B cell (primary cell): ENCODE measurements at places on chromosomes 12 and 14. TPM values are rescaled to one million over a fixed set of nuclear protein-coding genes. Genes with fewer than 3 reads are reported as not detected.
A peak's percentile ranks its signal among the peaks of the same experiment; 100 is the strongest.

- H3K4me1 ChIP-seq, result peaks cover 11% of the 10 kb centered on the region
- no peak overlapping the region for H3K4me3 ChIP-seq
- no peak for DNase-seq
- peaks cover 28% of the 10 kb centered on the region for H3K27me3 ChIP-seq
- no peaks in the 10 kb centered on the region for H3K36me3 ChIP-seq
Observed at GRCh38 chr12:132327336-132328171, 1.8 kb downstream of the GALNT9 start.

- H3K4me3 ChIP-seq, result no peak overlapping the region
- peaks cover 8% of the 10 kb centered on the region for H3K27me3 ChIP-seq
- DNase-seq, result no peak
- no peak overlapping the region for H3K27ac ChIP-seq
- H3K4me1 ChIP-seq, result no peaks in the 10 kb centered on the region
Observed at GRCh38 chr12:131702573-131702877, 8.4 kb upstream of the SFSWAP start.

DNA sequence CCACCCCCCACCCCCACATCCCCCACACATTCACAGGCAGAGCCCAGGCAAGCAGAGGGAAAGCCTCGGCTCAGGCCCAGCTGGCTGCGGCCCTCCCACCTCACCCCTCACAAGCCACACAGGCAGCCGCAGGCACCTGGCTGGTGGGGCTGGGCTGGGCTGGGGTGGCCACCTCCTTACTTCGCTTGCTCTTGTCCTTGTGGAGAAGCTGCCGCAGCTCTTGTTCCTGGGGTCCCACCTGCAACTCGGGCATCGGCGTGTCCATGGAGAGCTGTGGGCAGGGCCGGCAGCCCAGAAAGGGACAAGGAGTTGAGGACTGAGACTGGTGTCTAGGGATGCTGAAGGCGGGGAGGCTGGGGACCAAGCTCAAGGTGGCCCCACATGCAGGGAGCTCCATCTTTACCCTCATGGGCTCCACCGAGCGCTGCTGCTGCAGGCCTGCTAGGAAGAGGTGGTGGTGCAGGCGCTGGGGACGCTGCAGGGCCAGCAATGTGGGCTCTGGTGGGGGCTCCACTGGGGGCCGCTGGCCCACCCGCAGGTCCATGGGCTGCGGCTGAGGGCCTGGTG lies 21.2 kb downstream of the HDAC7 start:
- no peak overlapping the region for H3K27ac ChIP-seq
- DNase-seq, result no peak
- H3K4me1 ChIP-seq, result peaks cover 36% of the 10 kb centered on the region
- no peaks in the 10 kb centered on the region for H3K36me3 ChIP-seq
- H3K4me3 ChIP-seq, result no peak overlapping the region

DNA sequence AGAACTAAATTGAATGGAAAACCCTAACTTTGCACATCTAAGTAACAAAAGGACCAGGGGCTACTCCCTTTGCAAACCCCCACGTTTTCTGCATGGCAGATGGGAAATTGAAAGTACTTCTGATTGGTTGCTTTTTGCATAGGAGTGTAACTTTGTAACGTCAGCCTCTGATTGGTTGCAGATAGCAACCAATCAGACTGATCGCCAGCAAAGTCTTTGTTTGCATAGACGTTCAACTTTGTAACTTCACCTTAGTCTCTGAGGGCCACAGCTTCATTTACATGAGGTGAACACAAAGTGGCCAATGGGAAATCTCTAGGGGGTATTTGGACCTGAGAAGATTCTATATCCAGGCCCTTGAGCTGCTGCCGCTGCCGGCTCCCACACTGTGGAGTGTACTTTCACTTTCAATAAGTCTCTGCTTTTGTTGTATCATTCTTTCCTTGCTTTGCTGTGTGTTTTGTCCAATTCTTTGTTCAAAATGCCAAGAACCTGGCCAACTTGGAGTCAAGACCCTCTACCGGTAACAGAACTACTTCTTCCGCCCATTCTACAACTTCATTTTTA lies 102.5 kb upstream of the PRICKLE1 start:
- DNase-seq, result no peak
- no peak overlapping the region for H3K4me3 ChIP-seq
- H3K36me3 ChIP-seq, result no peaks in the 10 kb centered on the region
- H3K27ac ChIP-seq, result no peak overlapping the region

DNA sequence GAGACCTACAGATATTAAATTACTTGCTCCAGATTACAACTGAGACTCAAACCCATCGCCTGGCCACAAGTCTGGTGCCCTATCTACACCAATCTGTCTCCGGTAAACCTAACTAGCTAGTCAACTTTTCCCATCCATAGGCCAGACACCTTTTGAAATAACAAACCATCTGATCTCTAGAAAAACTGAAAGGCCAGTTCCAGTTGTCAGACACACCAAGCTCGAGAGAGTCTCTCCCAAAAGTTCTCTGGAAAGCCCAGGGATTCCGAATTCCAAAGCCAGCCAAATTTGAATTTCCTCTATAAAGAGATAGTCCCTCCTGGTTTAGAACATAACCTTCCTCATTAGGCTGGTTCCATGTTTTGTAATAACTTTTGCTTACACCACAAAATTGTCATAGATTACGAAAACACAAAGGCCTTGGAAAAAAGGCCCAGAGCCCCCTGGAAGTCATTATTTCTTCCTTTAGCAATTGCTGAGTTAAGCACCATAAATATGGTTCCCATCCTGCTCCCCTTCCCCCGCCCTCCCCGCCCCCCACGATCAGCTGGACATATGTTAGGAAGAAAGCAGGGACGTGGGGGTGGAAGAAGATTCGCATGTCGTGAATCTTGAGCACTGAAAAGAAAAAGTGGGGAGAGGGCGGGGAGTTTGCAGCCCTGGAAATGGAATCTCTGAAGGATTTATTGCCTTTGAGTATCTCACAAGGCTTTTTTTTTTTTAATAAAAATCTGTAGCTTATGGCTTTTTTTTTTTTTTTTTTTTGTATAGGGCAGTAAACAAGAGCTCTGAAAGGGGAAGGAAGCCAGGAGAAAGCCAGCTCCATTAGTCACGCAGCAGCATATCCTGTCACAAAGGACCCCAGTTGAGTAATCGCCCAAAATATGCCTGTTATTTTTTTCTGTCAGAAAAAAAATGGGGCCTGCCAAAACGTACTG lies 110.4 kb downstream of the ZFP36L1 start:
- H3K27ac ChIP-seq, result peak overlapping the region; percentile 98
- DNase-seq, result peak; percentile 86

DNA sequence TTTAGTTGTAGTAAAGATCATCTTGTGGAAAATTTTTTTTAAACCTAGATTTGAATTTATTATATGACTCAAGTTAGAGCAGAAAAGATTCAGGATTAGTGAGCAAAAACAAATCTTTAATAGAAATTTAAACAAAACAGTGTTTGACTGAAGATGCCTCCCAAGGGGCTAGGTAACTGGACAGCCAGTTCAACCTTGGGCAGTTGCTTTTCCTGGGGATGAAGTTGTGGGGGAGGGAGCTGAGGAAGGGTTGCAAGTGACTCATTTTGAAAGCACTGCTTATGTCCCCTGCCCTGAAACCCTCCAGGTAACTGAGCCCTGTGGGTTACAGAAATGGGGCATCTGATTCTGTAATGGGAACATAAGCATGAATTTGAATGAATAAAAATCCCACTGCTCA lies 13.1 kb downstream of the CFAP54 start:
- no peaks in the 10 kb centered on the region for H3K27me3 ChIP-seq
- no peaks in the 10 kb centered on the region for H3K36me3 ChIP-seq
- no peak overlapping the region for H3K4me3 ChIP-seq
- DNase-seq, result no peak
- no peak overlapping the region for H3K27ac ChIP-seq

DNA sequence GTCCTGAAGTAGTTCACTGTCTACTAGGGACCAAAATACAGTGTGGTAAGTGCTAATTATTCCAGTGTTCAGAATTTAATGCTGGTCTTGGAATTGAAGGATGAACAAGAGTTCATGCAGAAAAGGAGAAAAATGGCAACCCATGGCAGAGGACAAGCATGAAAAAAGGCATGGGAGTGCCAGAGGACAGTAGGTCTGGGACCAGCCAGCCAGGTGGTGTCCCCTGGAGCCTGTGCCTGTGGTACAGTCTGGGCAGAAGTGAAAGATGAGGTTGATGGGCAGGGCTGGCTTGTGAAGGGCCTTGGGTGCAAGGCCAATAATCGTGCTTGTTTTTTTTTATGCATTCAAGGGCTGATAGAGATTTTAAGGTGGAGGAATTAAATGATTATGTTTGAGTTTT lies 21.0 kb downstream of the C12orf75 start:
- no peaks in the 10 kb centered on the region for H3K36me3 ChIP-seq
- H3K4me1 ChIP-seq, result peaks cover 15% of the 10 kb centered on the region
- H3K27ac ChIP-seq, result no peak overlapping the region

- no peak overlapping the region for H3K27ac ChIP-seq
- DNase-seq, result no peak
- H3K4me1 ChIP-seq, result peaks cover 17% of the 10 kb centered on the region
- H3K4me3 ChIP-seq, result no peak overlapping the region
- H3K36me3 ChIP-seq, result no peaks in the 10 kb centered on the region
Observed at GRCh38 chr12:96057986-96058553, 22.7 kb upstream of the LTA4H start.

DNA sequence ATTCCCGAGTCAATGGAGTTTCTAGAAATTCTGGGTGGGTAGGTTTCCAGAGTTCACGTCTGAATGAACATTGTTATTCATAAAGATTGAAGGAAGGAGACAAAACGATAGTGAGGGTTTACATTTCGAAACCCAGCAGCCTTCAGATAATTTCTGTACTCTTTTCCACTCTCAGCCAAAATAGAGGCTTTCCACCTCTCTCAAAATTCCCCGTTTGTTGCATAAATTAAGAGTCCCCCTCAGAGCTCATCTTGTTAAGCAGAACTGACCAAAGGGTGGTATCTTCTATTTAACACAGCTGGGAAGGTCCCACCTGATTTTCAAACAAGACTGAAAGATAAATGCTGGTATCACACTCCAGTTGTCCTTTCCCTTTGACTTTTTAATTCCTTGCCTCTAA lies 21.5 kb upstream of the YARS2 start:
- no peak for DNase-seq
- H3K27me3 ChIP-seq, result no peaks in the 10 kb centered on the region
- no peak overlapping the region for H3K27ac ChIP-seq
- no peak overlapping the region for H3K4me3 ChIP-seq
- H3K36me3 ChIP-seq, result no peaks in the 10 kb centered on the region

- H3K27me3 ChIP-seq, result no peaks in the 10 kb centered on the region
- no peak for DNase-seq
- H3K4me1 ChIP-seq, result no peaks in the 10 kb centered on the region
- H3K27ac ChIP-seq, result no peak overlapping the region
Observed at GRCh38 chr14:33556382-33557121, 394.3 kb downstream of the EGLN3 start.

SLC6A13 gene
- 0.19 and 0.22 TPM in 2 replicates for total RNA-seq

MED13L gene
- 207 TPM in 2 replicates for total RNA-seq

KRT1 gene
- total RNA-seq, result not detected in 2 replicates

DRAM1 gene
- 7.9 and 10.2 TPM in 2 replicates for total RNA-seq
